ENCODE measurements at places on chromosomes 7 and 10. TPM values are rescaled to one million over a fixed set of nuclear protein-coding genes. Genes with fewer than 3 reads are reported as not detected.

HABP2 gene
- 0.41 TPM for polyA plus RNA-seq

HYAL4 gene
- 0.12 TPM for polyA plus RNA-seq

ZYX gene
- polyA plus RNA-seq = 57.8 TPM

INHBA gene
- polyA plus RNA-seq = 4.6 TPM

PIK3AP1 gene
- polyA plus RNA-seq = 4.8 TPM

ERVW-1 gene
- 0.74 TPM for polyA plus RNA-seq

SLC39A12 gene
- not detected for polyA plus RNA-seq

LIPJ gene
- polyA plus RNA-seq = 0.10 TPM
